Naive thymus-derived CD8-positive, alpha-beta T cell (primary cell): ENCODE measurements at places on chromosomes 1 and 21.
A peak's percentile ranks its signal among the peaks of the same experiment; 100 is the strongest.

DNA sequence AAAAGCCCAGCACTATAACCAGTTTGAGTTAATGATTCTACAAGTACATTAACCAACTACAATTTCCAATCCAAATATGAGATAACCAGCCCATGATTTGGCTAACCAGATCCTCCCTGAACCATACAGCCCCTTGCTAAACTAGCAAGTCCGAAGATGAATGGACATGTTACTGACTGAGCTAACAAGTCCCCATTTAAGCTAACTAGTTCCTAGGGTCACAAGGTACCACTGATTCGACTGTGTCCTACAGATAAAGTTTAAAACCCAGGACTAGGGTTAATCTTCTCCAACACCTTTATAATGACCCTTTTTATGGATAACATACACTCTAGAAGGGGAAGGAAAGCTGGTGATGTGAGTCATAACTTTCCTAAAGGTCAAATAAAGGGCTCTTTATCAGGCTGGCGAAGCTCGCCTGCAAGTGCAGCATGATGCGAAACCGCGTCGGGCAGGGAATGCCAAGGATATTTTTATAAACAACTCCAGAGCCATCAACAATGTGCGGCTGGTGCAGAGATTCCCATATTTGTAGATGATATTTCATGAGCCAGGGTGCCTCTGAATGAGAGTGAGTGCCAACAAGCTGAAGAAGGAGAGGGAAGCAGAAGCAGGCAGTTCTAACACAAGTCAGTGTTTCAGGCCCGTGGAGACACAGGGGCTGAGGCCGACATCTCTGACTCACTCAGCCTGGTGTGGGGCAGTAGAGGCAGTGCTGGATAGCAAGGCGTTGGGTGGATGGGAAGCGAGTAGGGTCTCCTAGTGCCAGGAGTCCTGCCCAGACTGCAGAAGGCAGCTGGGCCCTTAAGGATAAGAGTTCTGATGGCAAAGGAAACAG is 75.6 kb upstream of the ROR1 start:
- DNase-seq = no peak

DNA sequence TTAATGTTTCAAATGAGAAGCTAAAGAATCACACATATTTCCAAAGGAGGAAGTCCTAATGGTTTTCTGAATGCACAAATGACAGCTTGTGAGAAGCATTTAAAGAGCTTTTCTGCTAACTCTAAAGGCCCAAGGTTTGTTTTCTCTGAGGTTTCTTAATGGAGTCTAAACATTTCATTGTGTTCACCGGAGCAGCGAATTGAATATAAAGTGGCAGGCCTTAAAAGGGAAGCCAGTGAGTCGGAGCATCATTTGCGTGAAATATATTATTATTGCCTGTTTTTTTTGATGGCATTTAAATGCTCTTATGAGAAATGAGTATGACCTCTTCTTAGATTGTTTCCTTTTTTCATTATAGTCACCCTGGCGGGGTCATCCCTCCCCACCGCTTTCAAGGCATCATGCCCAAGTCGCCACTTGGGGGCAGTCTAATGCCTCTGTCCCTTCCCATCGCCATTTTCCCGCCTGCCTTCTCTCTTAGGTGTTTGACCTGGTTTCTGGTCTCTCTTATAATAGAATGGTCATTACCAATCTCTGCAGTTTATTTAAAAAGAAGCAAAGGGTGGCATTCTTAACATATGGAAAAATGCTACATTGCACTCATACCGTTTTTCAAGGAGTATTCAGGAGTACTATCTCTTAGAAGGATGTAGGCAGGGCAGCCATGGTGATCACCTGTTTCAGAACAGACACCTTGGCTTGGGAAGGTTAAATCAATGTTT is 25.3 kb upstream of the OVAAL start:
- peak; percentile 49 for DNase-seq

- no peak for DNase-seq
These were observed 257.1 kb downstream of the KCTD3 start for GRCh38 chr1:215824245-215824644.

- DNase-seq = peak; percentile 77
These were observed 44.2 kb upstream of the ECE1 start for GRCh38 chr1:21334214-21335087.

- DNase-seq = no peak
These were observed 66.8 kb upstream of the BACH1 start for GRCh38 chr21:29231756-29232529.

- DNase-seq = no peak
These were observed 10.1 kb upstream of the MATN1 start for GRCh38 chr1:30733493-30733892.

DNA sequence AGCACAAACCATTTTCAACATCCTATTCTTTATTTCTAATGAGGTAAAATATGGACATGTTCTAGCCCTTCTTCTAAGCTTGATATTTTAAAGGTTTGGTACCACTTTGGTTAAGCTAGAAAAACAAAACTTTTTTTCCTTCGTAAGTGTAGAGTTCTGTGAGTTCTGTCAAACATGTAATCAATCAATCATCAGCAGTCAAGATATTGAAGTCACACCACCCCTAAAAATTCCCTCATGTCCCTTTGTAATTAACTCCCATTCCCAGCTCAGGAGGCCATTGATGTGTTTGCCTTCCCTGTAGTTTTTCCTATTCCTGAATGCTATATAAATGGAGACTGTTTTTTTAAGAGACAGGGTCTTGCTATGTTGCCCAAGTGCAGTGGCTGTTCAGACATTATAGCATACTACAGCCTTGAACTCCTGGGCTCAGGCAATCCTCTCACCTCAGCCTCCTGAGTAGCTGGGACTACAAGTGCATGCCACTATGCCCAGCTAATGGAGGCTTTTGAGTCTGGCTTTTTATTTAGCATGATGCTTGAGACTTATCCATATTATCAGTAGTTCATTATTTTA is 23.0 kb downstream of the IVNS1ABP start:
- DNase-seq = no peak

DNA sequence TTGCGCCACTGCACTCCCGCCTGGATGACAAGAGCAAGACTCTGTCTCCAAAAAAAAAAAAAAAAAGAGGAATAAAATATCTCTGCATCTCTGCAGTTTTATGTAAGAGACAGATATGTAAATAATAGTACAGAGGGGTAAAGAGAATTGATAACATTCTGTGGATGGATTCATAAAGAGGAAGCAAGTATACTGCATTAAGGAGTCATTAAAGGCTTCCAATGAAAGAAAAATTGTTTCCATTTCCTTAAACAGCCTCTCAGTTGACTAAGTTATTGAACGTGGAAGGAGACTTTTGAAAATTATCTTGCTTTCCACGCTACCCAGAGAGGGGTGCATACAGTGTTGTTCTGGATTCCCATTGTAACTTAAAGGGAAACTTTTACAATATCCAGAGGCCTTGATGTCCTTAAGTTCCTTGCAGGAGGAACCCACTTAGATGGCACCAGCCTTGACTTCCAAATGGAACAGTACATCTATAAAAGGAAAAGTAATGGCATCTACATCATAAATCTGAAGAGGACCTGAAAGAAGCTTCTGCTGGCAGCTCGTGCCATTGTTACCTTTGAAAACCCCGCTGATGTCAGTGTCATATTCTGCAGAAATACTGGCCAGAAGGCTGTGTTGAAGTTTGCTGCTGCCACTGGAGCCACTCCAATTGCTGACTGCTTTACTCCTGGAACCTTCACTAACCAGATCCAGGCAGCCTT is 13.8 kb downstream of the CEP350 start:
- DNase-seq = no peak

GRCh38 chr1:185281245-185281644 is 35.8 kb downstream of the IVNS1ABP start:
- no peak for DNase-seq

DNA sequence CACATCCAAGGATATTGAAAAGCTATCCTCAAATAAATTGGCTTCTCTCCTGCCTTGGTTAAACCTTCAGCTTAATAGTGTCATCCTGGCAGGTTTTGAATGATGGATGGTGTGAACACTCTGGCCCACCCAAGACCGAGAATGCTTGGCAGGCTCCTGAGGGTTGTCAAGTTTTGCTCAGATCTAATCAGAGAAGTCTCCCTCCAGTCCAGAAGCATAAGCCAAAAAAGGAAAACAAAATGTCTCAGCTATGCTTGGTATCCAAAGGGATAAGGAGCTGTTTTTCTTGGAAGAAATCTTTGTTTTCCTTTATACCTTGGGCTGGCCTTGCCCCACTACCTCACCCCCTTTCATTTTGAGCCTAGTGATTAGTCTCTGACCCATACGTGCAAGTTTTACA is 172.7 kb downstream of the CRB1 start:
- no peak for DNase-seq

- DNase-seq = no peak
These were observed 68.7 kb upstream of the ROR1 start for GRCh38 chr1:63705078-63705477.

DNA sequence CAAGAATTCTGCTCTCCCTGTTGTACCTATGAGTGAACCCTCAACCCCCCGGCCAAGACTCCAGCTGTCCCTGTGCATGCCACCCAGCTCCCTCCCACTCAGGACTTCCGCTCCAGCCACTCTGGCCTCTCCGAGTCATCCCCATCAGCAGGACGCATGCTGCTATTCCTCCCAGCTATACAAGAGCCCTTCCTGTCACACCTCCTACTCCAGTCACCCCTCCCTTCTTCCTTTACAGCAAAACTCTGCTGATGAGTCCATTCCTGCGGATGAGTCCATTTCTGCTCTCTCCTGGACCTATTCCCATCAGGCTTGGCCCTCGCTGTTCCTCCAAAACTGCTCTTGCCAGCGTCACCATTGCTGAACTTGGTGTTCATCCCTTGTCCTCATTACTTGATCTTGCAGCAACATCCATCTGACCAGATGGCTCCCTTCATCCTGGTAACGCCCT is 42.2 kb downstream of the H3-3A start:
- DNase-seq = no peak

- DNase-seq = no peak
These were observed 60.0 kb upstream of the NTPCR start for GRCh38 chr1:232890340-232890943.

DNA sequence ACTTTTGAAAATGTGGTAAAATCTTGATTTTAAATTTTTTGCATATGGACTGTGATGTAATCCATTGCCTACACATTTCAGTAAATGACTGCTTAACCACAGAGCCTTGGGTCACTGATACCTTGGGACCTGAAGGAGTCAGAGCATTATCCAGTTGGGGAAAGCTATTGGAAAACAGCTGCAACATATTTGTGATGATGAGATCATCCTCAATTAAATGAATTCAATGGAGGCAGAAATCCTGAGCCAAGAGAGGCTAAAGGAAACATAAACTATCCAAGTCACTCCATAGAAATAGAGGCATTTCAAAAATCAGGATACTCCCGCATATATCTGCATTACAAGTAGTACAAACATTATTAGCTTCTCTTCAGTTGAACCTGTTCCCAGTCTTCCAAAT is 99.8 kb upstream of the PRMT6 start:
- DNase-seq = no peak

- DNase-seq = no peak
These were observed 29.3 kb downstream of the SDC3 start for GRCh38 chr1:30879126-30879786.

GRCh38 chr1:177629526-177629925 is 340.3 kb downstream of the SEC16B start:
- DNase-seq = no peak

GRCh38 chr1:55171694-55172093 is 43.5 kb downstream of the USP24 start:
- no peak for DNase-seq

- DNase-seq = no peak
These were observed 69.0 kb downstream of the VWA5B1 start for GRCh38 chr1:20359451-20360330.

GRCh38 chr1:44037154-44037553 is 5.9 kb upstream of the SLC6A9 start:
- no peak for DNase-seq

- no peak for DNase-seq
These were observed 8.0 kb downstream of the RRP1B start for GRCh38 chr21:43667191-43667904.

DNA sequence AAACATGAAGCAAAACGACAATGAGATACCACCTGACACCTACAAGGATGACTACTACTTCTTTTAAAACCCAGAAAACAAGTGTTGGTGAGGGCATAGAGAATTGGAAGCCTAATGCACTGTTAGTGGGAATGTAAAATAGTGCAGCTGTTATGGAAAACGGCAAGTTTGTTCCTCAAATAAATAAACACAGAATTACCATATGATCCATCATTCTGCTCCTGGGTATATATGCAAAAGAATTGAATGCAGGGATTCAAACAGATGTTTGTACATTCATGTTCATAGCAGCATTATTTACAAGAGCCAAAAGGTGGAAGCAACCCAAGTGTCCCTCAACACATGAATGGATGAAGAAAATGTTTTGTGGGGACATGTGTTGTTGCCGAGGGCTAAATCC is 1.4 kb upstream of the S100A8 start:
- no peak for DNase-seq

DNA sequence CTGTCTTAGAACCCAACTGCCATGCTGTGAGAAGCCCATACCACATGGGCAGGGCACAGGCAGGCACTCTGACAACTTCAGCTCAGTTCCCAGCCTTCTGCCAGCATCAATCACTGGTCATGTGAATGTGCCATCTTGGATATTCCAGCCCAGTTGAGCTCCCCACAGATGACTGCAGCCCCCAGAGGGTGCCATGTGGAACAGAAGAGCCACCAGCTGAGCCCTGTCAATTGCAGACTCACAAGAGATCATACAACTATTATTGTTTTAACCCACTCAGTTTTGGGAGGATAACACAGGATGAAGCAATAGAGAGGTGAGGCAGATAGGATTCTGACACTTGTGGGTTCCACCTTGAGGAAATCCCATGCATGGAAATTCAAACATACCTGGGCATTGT is 78.4 kb upstream of the ZBTB40 start:
- DNase-seq = no peak

DNA sequence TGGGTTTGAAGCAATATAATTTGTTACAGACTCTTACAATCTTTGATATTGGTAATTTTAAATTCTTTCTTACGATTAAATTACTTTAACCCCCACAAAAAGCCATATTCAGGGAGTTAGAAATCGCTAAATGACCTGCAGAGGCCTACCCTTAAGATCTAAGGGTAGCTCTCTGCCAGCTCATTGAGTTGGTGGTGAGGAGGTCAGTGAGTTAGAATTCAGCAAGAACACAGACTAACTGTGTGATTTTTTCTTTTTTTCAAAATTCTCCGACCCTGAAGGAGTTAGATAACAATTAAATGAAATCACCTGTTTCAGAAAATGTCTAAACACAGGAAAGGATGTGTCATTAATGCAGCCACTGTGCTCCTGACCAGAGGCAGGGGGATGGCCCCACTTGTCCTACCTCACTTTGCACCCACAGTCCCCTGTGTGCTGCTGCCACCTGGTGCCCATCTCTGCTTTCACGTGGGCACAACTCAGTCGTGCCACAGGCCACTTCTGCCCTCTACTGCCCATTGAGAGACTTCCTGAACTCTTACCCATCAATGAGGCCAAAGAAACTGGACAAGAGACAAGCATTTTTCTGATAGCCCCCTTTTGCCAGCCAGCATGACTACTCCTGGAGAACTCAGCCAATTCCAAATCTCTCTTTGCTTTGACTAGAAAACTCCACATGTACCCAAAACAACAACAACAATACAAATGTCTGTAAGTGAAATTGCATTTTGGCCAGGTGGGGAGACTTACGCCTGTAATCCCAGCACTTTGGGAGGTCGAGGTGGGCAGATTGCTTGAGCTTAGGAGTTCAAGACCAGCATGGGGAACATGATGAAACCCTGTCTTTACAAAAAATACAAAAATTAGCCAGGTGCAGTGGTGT is 8.4 kb downstream of the CFAP45 start:
- DNase-seq = peak; percentile 59

GRCh38 chr21:35178827-35179226 is 129.7 kb upstream of the RUNX1 start:
- no peak for DNase-seq

GRCh38 chr1:105964879-105965278 is 1091.6 kb upstream of the PRMT6 start:
- no peak for DNase-seq
